Stimulated activated CD4-positive, alpha-beta T cell treated with anti-CD3 and anti-CD28 coated beads, TNF-alpha, amount 100 ng/mL, for 4 hours (primary cell): ENCODE measurements at places on chromosomes 1 and 21.

DNA sequence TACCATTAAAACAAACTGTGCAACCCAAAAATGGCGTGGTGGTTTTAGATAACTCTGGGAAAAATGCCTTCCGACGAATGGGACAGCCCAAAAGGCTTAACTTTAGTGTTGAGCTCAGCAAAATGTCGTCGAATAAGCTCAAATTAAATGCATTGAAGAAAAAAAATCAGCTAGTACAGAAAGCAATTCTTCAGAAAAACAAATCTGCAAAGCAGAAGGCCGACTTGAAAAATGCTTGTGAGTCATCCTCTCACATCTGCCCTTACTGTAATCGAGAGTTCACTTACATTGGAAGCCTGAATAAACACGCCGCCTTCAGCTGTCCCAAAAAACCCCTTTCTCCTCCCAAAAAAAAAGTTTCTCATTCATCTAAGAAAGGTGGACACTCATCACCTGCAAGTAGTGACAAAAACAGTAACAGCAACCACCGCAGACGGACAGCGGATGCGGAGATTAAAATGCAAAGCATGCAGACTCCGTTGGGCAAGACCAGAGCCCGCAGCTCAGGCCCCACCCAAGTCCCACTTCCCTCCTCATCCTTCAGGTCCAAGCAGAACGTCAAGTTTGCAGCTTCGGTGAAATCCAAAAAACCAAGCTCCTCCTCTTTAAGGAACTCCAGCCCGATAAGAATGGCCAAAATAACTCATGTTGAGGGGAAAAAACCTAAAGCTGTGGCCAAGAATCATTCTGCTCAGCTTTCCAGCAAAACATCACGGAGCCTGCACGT is 82.1 kb downstream of the PRDM2 start:
- no peak for DNase-seq

DNA sequence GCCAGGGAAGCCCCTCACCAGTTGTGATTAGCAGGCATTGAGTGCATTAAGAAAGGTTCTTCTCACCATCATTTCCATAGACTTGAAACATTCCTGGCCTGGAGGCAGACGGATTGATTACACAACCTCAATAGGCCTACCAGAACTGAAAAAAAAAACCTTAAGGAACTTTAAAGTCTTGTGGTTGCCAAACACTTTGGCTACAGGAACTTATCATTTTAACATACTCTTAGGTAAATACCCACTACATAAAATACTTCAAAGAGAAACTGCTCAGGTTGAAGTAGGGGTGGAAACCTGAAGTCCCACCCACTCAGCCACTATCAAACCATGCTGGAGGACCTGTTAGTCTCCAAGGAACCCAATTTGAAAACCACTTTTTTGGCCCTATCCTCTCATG is 22.4 kb upstream of the HMGB4 start:
- DNase-seq = no peak

- no peak for DNase-seq
Observed at GRCh38 chr1:153428073-153428638, 11.8 kb downstream of the S100A7A start.

GRCh38 chr1:14362331-14362730 is 236.2 kb upstream of the KAZN start:
- no peak for DNase-seq
